ENCODE measurements at places on chromosomes 5 and 9.
A peak's percentile ranks its signal among the peaks of the same experiment; 100 is the strongest.

DNA sequence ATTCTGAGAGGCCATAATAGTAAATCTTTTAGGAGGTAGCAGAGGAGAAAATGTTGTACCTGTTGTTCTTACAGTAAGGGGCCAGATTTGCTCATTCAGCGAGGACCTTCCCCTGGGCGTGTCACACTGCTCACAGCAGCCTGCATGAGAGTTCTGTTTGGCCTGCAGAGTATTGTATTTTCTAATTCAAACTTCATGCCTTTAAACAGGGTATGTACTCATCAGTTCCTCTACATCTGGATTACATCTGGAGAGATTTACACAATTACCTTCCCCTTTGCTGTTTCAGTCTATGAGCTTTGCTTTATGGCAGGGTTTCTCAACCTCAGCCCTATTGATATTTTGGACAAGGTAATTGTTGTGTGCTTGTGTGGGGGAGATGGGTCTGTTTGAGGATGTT is 170.9 kb upstream of the STK32A start:
- DNase-seq: no peak

DNA sequence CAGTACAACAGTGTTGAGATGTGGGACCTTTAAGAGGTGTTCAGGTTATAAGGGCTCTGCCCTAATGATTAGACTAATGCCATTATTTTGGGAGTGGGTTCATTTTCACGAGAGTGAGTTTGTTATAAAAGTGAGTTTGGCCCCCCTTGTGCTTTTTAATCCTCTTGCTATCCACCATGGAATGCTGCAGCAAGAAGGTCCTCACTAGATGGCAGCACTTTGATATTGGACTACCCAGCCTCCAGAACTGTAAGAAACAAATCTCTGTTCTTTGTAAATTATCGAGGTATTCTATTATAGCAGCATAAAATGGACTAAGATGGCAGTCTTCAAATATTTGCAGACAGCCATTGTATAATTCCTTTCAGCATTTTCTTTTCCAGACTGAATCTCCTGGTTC is 212.4 kb downstream of the LRRC70 start:
- DNase-seq: no peak

DNA sequence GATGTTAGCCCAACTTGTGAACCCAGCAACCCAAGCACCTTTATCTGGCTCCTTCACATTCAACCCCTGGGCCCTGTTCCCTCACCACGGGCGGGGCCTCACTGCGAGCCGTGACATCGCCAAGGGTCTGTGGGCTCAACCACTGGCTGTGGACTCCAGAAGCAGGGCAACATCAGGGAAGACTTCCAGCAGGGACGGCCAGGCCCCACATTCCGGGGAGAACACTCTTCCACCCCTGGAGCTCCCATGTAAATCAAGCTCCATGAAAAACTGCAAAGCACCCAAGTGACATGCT is 175.3 kb downstream of the ERCC6L2 start:
- DNase-seq: no peak

GRCh38 chr5:151348789-151349188 is 1.4 kb upstream of the SLC36A2 start:
- DNase-seq: no peak

GRCh38 chr5:173735184-173735583 is 118.7 kb upstream of the BOD1 start:
- no peak for DNase-seq

GRCh38 chr9:113484258-113484730 is 20.8 kb downstream of the RGS3 start:
- DNase-seq: no peak

DNA sequence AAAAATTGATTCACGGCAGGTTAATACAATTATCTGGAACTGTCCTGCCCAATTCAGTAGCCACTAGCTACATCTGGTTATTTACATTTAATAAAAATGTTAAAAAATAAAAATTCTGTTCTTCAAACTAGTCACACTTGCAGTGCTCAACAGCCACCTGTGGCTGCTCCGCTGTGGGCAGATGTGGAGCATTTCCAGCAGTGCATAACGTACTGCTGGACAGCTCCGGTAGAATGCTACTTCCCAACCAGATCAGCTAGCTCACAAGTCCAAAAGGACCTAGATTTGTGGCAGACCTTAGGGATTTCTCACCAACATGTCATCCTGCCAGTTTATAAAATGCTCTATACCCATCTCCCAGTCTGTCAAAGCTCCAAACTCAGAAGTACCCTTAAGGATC is 42.8 kb downstream of the SETX start:
- no peak for DNase-seq

DNA sequence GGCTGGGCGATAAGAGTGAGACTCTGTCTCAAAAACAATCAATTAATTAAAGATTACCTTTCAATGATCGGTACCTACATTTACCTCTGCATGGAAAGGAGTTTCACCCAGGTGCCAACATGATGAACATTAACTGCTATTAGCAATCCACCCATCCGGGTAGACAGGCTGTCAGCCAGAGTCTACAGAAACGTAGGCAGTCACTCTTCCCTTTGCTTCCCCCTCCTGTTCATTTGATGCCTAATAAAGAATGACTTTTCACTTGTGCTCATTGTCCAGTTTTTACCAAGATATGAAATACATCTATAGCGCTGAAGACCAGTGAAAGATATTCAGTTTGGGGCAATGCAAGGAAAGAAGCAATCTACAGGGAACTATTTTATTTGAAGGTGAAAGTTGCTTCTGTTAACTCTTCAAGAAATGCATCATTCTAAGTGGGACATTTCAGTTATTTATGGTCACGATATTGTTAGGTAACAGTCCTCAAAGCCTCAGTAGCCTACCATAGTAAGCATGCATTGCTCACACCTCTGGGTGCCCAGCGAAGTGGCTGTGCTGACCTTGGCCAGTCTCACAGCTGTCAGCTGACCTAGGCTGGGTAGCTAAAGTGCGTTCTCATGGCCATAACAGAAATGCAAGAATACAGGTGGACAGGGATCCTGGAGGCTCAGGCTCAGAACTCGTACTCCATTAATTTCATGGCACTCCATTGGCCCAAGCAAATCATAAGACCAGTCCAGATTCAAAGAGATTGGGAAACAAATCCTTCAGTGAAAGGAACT is 87.2 kb upstream of the DMRT1 start:
- DNase-seq: no peak

- DNase-seq: no peak
These were observed 10.1 kb downstream of the ACO1 start for GRCh38 chr9:32394381-32395049.

GRCh38 chr9:111969061-111969460 is 72.4 kb downstream of the UGCG start:
- no peak for DNase-seq

DNA sequence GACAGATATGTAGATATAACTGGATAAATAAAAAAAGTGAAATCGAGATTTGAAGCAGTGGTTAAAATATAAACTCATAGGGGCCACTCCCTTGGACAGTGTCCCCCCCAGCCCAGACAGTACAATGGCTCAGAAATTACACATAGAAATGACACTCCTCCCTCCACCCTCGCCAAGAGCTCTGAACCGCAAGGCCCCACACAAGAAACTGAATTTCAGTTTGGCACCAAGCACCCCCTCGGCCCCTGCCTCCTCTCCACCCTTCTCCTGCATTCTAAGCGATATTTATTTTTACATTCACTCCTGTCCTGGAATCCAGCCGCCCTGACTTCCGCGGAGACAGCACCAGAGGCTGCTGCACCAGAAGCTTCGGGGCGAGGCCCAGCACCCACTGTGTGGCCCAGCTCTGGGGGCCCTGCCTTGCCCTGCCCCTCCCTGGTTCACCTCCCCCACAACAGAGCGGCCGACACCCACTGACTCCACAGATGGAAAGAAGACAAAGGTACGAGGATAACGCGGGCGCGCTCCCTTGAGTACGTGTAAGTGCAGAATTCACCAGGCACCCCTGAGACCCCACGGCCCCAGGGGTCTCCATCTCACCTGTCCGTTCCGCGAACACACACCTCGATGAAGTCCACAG is 11.0 kb downstream of the STC2 start:
- DNase-seq: no peak

DNA sequence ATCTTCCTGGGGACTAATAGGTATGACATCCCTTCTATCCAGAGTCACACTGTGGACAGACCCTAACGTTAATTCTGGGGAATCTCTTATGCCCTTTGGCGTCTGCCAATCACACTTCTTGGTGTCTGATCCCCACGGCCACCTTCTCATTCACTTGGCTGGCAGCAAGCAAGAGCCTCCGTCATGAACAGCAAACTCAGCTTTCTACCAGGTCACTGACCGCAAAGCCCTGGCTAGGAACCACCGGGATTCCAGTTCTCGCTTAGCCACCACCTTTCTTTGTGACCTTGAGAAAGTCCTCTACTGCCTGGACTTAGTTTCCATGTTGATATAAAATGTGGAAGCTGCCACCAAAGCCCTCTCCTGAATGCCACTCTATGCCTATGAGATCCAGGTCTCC is 67.7 kb upstream of the FCN1 start:
- no peak for DNase-seq

GRCh38 chr5:102375272-102375671 is 79.2 kb upstream of the SLCO4C1 start:
- no peak for DNase-seq

DNA sequence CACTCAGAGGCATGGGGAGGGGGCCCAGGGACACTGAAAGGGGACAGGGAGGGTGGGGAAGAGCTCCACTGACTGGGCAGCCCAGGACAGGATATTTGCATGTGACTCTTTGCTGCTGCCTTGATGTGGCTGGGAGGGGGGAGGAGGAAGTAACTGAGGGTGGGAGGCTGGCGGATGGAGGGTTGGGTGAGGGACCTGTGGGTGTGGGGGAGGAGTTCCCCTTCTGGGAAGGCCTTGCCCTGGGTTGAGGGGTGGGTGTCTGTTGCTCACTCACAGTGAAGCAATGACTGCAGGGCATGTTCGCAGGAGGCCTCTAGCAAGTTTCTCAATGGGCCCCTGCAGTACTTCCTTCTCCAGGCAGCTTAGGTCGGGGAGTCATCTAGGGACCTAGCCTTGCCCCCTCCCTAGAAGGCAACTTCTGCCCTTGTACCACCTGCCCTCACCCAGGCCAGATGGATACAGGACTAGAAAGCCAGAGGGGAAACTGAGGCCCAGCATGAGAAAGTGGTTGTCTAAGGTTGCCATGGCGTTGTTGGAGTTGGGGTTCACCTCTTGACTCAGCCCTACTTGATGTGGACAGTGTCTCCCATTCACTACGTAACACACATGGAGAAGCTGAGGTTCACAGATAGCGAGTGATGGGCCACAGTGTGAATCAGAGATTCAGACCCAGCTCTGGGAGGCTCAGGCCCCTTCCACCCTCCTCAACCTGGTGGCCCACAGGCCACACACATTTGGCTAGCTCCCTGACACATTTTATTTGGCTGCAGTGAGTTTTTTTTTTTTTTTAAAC is 3.0 kb downstream of the GRK6 start:
- peak; percentile 90 for DNase-seq

GRCh38 chr9:130896233-130897014 is at the start of gene QRFP:
QRFP (minus strand) TSS chr9:130896812; CDS start chr9:130893838, 2,974 bp downstream.
- DNase-seq: no peak

DNA sequence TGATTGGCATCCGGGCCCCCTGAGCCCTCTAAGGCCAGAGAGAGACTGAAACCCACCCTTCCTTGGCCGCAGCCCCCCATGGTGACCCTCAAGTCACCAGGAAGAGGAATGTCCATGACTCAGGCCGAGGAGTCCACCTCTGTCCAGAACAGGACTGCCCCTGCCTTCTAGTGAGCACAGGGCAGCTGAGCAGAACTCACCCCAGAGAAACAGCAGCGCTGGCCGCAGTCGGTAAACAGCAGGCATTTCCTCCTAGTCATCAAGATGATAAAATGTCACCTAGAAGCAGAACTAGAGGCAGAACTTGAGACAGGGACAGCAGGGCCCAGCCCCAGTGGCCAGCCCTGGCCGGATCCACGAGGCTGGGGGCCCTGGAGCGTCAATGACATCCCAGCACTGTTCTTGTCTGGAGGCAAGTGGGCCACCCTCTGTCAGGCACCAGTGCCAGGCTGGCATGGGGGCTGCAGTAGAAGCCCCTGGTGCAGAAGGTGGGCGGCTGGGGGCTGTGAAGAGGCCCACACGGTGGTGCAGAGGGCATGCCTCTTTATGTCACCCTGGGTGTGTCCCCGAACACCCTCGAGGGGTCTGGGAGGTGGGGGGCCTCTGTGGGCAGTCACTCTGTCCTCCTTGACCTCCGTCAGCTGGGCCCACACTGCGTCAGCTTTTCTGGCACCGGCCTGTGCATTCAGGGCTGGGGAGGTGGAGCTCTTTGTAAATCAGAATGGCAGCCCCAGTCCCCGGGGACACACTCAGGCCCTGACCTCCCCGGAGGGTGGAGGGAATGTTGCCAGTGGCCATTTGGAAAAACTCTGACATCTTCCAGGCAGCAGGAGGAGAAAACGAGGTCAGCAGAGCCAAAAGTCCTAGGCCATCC is 83.0 kb downstream of the NTNG2 start:
- DNase-seq: no peak

DNA sequence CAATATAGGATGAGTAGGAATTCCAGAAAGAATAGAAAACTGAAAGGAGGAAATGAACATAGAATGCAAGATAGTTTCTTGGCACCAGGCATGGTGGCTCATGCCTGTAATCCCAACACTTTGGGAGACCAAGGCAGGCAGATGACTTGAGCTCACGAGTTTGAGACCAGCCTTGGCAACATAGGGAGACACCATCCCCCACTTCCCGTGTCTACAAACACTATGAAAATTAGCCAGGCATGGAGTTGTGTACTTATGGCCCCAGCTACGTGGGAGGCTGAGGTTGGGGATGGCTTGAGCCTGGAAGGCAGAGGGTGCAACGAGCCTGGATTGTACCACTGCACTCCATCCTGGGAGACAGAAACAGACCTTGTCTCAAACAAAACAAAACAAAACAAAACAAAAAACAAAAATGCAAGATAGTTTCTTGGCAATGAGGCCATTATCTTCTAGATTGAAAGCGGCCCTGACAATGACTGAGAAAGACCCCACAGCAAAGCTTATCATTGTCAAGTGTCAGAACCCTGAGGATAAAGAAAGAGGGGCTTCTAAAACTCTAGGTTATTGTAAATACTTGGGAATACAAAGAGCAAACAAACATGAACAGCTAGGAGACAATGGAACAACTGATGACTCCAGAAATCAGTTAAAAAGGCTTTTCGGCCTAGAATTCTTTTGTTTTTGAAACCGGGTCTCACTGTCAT is 9.2 kb downstream of the SQSTM1 start:
- no peak for DNase-seq

Measured in activated naive CD4-positive, alpha-beta T cell treated with Interleukin-2 at 50 U/mL for 16 hours (primary cell).